Dermis blood vessel endothelial cell (primary cell): ENCODE measurements at places on chromosomes 3 and 15.

- peak; percentile 77 for DNase-seq
Measured at GRCh38 chr3:187130346-187131066, 8.8 kb downstream of the RPL39L start.

GRCh38 chr3:105365391-105366325, 1.1 kb upstream of the ALCAM start:
- DNase-seq, result peak; percentile 73

DNA sequence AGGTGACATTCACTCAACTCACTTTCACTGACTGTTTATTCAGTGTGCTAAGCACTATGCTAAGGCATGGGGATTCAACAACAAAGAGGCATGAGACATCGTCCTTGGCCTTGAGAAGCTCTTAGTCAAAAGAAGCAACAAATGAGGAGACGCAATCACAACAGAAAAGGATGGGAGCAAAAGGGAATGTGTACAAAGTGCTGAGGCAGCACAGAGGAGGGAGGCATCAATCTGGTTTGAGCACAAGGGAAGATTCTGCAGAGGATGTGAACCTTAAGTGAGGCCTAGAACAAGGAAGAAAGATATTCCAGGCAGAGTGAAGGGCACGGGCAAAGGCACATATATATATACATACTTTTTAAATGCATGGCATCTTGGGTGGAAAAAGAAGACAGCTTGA, 151.3 kb downstream of the ERC2 start:
- no peak for DNase-seq

DNA sequence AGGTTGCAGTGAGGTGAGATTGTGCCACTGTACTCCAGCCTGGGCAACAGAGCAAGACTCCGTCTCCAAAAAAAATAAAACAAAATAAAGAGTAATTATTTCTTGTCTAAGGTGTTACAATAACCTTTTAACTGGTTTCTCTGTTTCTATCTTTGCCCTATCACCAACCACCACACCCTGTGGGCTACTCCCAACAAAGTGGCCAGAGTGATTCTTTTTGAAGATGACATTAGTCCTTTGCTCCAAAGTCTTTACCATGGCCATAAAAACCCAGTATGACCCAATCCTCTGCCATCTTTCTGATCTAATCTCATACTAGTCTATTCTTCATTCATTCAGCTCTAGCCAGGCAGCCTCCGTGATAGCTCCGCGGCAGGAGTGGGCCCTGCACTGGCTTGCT, 62.8 kb downstream of the RFX7 start:
- DNase-seq, result no peak

DNA sequence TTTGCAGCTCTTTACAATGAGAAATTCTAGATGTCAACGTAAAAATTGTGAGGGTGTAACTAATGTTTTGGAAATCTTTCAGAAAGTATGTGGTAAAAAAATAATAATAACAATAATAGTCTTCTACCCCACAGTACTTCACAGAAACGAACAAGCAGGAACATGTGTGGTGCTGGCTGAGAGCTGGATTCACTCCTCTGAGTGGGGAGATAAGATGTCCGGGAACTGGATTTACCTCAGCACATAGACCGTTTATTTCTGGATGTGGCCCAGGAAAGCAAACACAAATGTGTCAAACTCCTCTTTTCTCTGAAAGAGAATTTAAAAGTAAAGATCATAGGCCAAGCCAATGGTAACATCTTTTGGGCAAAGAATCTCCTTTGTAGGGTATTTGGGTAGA, 103.4 kb downstream of the SLC49A4 start:
- DNase-seq, result no peak

DNA sequence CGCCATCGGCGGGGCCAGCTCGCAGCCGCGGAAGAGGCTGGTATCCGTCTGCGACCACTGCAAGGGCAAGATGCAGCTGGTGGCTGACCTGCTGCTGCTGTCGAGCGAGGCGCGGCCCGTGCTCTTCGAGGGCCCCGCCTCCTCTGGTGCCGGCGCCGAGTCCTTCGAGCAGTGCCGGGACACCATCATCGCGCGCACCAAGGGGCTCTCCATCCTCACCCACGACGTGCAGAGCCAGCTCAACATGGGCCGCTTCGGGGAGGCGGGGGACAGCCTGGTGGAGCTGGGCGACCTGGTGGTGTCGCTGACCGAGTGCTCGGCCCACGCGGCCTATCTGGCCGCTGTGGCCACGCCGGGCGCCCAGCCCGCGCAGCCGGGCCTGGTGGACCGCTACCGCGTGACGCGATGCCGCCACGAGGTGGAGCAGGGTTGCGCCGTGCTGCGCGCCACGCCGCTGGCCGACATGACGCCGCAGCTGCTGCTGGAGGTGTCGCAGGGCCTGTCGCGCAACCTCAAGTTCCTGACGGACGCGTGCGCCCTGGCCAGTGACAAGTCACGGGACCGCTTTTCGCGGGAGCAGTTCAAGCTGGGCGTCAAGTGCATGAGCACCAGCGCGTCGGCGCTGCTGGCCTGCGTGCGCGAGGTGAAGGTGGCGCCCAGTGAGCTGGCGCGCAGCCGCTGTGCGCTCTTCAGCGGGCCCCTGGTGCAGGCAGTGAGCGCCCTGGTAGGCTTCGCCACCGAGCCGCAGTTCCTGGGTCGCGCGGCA, 1.8 kb downstream of the TLNRD1 start:
- peak; percentile 69 for DNase-seq

DNA sequence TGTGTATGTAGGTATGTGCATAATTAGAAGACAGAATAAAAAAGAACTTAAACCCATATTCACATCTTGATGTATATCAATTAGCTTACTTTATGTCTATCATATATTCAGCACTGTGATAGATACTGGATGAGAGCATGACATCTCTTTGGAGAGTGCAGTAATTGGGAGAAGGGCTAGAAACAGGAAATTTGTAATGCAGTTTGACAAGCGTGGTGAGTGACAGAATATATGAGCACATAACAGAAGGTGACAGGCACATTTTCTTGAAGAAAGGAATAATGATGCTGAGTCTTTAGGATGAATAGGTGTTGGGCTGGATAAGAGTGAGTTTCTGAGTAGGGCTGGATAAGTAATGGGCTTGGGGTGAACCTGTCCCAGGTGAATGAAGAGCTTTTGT, 680.3 kb upstream of the ZNF385D start:
- DNase-seq, result no peak

DNA sequence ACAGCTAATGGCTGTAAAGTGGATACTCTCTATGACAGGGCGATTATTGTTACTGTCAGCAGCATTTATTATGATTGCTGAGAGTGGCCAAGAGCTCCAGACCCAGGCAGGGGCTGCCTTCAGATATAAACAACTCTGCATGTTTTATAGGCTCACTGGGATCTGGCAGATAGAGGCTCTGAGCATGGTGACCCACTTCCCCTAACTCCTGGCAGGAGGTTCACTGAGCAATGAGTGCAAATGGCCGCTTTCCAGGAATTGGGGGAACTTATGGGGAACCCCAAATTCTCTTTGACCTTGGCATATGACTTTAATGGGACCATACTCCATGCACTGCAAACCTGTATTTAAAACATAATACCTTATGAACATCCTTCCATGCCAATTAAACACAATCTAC, 59.0 kb downstream of the SCN5A start:
- no peak for DNase-seq

- no peak for DNase-seq
Measured at GRCh38 chr3:14701676-14702075, 26.7 kb downstream of the C3orf20 start.

GRCh38 chr3:157467200-157467599, 30.6 kb downstream of the PTX3 start:
- peak; percentile 47 for DNase-seq

DNA sequence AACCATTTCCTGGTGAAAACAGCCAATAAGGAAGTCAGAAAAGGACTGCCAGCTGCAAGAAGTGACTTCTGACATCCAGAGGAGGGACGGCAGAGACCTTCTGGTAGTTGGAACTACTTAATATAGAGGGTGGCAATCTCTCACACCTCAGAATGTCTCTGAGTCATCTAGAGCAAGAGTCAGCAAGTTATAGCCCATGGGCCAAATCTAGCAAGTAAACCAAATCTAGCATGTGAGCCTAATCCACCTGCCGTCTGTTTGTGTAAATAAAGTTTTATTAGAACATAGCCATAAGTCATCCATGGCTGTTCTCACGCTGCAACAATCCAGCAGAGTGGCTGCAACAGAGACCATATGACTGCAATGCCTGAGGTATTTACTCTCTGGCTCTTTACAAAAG, 160.5 kb upstream of the NR2E3 start:
- DNase-seq, result no peak
